ENCODE measurements at places on chromosomes 3 and 15.

DNA sequence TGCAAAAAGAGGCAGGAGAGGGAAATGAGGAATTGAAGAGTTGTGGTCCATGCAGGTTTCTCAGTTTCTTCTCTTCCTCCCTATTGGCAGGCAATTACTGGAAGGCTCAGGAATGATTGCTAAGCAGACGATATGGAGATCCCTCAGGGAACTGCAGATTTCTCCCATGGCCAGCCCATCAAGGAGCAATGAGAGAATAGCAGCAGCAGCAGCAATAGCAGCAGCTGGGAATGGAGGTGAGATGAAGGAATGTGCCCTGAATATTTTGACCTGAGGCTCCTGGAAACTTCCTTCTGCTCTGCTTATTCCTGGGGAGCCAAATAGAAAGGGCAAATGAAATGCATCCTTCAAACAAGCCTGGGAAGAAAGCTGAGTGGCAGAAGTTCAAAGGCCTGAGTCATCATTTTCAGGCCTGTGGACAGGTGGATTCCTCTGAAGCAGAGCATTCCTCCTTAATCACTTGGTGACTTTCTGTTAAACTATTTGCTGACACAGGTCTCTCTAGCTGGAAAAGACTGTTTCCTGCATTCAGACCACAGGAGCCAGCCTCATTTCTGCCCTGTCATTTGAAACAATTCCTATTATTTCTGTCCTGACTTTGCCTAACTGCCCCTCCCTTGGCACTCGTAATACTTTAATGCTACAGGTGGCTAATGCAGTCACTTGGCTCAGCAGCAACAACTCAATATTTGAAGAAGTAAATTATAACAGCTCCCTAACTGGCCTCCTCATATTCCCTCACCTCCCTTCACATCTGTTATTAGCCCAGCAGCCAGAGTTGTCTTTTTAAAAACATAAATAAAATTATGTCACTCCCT is 146.9 kb upstream of the GADL1 start:
- no peak overlapping the region for H3K27ac ChIP-seq
- no peaks in the 10 kb centered on the region for H3K4me1 ChIP-seq

DNA sequence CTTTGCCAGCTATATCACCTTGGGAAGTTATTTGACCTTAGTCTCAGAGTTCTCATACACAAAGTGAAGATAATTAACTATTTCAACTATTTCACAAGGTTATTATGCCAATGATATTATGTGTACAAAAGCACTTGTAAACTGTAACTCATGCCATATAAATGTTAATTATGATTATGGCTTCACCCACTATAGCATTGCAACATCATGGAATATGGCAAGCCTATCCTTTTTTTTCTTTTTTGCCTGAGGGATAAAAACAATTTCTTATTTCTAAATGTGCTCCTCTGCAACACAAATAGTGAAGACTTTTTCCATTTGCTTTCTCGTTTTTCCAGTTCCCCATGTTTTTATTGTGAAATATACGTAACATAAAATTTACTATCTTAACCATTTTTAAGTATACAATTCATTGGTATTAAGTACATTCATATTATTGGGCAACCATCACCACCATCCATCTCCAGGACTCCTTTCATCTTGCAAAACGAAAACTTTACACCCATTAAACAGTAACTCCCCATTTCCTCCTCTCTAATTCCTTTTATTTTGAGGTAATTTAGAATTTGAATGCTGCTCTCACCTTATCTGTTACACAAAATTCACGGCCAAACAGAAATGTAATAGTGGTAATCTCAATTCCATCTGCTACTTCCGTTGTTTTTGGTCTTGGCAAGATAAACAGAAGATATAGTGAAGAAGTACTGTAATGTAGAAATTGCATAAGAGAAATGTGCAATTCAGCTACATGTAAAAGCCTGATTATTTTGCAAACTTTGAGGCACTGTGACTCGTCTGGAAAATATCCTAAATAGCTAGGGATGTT is 46.3 kb downstream of the NANOGP8 start:
- H3K36me3 ChIP-seq = no peaks in the 10 kb centered on the region
- DNase-seq = no peak
- H3K27me3 ChIP-seq = no peaks in the 10 kb centered on the region
- no peak overlapping the region for H3K27ac ChIP-seq

GRCh38 chr3:44584646-44585501 is at the start of gene ZNF660:
Gene ZNF660 (plus strand): TSS chr3:44584964. CDS start chr3:44594194, 9,230 bp downstream.
- no peak for DNase-seq
- no peak within 1 kb of the TSS for H3K27ac ChIP-seq
- peaks cover 2% of the 10 kb centered on the region for H3K4me1 ChIP-seq
- peaks cover 15% of the 10 kb centered on the region for H3K36me3 ChIP-seq
- peaks cover 45% of the 10 kb centered on the region for H3K27me3 ChIP-seq
- no peak within 1 kb of the TSS for H3K4me3 ChIP-seq

- H3K36me3 ChIP-seq = no peaks in the 10 kb centered on the region
- H3K27ac ChIP-seq = no peak overlapping the region
- H3K4me1 ChIP-seq = no peaks in the 10 kb centered on the region
- no peak overlapping the region for H3K4me3 ChIP-seq
- peaks cover 3% of the 10 kb centered on the region for H3K27me3 ChIP-seq
These were observed 45.4 kb upstream of the THBS1 start for GRCh38 chr15:39535466-39535865.

GRCh38 chr3:63726656-63727055 is 74.2 kb downstream of the SNTN start:
- no peaks in the 10 kb centered on the region for H3K36me3 ChIP-seq
- peaks cover 4% of the 10 kb centered on the region for H3K27me3 ChIP-seq
- no peaks in the 10 kb centered on the region for H3K4me1 ChIP-seq
- no peak for DNase-seq

DNA sequence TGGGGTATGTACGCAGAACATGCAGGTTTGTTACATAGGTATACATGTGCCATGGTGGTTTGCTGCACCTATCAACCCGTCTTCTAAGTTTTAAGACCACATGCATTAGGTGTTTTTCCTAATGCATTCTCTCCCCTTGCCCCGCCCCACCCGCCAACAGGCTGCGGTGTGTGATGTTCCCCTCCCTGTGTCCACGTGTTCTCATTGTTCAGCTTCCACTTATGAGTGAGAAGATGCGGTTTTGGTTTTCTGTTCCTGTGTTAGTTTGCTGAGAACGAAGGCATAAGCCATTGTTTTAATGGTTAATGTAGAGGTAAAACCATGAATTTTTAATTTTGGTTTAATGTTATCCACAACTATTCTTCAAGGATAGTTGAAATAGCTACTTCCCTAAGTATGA is 346.8 kb upstream of the EPHA6 start:
- no peak overlapping the region for H3K27ac ChIP-seq
- no peaks in the 10 kb centered on the region for H3K4me1 ChIP-seq
- H3K36me3 ChIP-seq = no peaks in the 10 kb centered on the region
- no peak overlapping the region for H3K4me3 ChIP-seq

DNA sequence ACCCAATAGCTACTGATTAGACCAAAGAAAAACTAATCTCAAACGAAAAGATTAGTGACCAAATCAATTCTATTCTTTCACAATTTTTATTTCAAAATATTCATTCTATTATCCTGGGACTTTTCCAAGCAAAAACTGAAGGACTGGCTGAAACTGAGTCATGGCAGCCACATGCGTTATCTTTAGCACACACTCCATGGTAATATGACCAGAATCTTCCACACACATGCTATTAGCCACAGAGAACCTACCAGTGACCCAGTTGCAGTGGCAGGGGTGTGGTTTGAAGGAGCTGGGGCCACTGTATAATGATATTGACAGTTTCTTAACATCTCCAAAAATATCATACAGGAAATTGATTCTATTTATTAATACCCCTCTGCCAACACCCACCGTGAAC is 154.8 kb upstream of the ABI3BP start:
- H3K4me1 ChIP-seq = peaks cover 2% of the 10 kb centered on the region
- no peaks in the 10 kb centered on the region for H3K36me3 ChIP-seq
- peaks cover 6% of the 10 kb centered on the region for H3K27me3 ChIP-seq
- no peak overlapping the region for H3K27ac ChIP-seq
- DNase-seq = no peak
